Islet precursor cell (in vitro differentiated cells): ENCODE measurements at places on chromosomes 4 and X.

- DNase-seq, result no peak
These were observed 7.3 kb downstream of the FGA start for GRCh38 chr4:154583230-154583629.

GRCh38 chrX:41692162-41692749, 3.5 kb downstream of the GPR34 start:
- DNase-seq, result no peak

- no peak for DNase-seq
These were observed 43.4 kb upstream of the OGT start for GRCh38 chrX:71489540-71489939.

DNA sequence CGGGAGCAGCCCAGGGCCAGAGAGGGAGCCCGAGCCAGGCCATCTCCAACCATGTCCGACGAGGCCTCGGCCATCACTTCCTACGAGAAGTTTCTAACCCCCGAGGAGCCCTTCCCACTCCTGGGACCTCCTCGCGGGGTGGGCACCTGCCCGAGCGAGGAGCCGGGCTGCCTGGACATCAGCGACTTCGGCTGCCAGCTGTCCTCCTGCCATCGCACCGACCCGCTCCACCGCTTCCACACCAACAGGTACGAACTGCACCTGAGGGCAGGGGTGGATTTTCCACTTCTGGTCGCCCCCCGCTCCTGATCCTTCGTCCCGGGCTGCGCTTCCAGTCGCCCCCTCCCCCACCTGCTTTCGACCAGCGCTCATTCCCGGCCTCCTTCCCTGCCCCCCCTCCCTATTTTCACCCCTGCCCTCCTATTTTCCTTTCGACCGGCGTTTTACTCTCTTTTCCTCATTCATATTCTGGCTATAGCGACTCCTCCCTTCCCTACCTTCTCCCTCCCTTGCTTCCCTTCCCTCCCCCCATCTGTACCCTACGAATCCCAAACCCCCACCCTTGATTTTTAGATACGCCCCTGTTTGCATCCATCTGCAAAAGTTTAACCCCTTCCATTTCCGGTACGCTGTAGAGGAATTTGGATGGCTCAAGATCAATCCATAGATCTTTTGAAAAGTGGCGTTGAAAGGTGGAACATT, 633 bp downstream of the FAM199X start:
- DNase-seq, result no peak

GRCh38 chr4:6472387-6473263, at the start of gene PPP2R2C:
Gene PPP2R2C, minus strand, starts transcription at chr4:6472614. Its CDS starts 385 bp downstream, at chr4:6472229.
- DNase-seq, result peak; percentile 57

DNA sequence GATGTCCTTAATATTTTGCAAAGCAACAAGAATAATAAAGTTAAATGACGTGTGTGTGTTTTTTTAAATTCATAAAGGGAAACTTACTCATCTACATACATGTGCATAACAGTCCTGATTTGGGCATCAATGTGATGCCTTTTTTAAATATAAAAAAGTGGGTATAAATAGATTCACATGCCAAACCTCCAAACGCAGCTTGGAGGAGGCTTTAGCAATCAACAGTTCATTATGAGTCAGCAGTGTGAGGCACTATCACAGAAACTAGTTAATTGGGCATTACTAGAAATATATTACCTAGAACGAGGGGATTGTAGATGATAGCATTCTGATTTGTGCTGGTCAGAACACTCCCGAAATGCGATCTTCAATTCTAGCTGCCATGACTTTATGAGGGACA, 115.1 kb downstream of the HS6ST2 start:
- DNase-seq, result no peak

DNA sequence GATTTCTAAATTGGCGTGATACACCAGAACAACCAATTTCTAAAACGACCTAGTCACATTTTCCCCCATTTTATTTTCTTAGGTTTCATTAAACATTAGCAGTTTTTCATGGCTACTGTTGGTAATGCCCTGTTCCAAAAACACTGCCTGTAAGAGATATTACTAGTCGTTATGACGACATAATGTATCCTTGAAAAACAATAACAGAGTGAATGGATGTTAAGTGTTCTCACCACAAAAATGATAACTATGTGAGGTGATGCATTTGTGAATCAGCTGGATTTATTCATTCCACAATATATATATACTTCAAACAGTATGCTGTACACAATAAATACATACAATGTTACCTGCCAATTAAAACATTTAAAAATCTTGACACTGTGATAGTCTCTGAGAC, 1147.6 kb upstream of the PCDH10 start:
- DNase-seq, result no peak

DNA sequence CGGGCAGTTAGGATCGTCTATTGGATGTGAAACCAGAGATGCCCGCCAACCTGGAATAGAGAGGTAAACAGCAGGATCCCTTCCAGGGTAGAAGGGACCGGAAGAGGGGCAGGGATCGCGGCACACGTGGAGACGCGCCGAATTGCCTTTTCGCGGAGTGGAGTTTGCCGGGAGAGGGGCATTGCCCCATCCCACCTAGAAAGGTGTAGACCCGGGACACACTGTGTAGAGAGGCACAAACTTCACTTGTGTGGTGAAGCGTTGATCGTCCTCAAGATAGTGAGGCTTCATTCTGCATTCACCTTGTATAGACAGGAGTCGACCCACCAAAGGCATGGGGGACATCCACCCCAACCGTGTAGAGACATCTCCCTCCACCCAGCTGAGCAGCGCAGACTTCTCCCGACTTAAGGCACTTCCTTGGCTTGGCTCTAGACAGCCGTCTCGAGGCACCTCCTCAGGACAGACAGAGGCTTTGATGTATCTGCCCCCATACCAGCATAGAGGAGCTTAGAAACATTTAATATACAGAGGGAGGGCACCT, 410 bp downstream of the GNL3L start:
- no peak for DNase-seq

DNA sequence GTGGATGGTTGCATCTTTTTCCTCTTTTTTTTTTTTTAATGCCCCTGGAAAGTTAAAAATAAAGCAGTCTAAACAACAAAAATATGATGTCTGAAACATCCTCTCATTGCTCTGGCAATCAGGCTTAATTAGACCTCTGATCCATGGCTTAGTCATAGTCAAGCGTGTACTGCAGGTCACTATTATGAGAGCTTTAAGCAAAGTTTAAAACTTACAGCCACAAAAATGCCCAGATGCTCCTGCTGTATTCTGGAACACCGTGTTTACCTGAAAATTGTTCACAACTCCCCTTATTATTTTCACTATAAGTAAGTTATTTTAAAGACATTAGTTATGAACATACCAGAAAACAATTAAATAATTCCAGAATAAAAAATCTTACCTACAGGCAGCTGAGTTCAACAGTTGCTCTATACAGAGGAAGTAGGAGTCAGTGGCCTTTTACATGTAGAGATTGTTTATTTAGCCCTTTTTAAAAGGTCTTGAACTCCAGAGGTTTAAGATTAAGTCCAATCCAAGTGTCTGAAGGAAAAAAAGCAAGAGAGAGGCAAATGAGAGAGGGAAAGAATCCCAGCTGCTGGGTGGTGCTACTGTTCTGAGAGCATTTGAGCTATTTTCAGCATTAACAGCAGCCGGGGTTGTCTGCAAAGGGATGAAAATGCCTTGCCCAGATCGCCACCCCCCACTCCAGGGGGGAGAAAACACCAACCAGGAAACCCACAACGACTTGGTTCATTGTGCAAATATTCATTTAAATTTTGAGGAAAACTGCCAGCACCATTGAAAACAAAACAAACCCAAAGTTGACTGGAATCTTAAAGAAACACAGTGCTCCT, 36.9 kb downstream of the SORBS2 start:
- peak; percentile 66 for DNase-seq

DNA sequence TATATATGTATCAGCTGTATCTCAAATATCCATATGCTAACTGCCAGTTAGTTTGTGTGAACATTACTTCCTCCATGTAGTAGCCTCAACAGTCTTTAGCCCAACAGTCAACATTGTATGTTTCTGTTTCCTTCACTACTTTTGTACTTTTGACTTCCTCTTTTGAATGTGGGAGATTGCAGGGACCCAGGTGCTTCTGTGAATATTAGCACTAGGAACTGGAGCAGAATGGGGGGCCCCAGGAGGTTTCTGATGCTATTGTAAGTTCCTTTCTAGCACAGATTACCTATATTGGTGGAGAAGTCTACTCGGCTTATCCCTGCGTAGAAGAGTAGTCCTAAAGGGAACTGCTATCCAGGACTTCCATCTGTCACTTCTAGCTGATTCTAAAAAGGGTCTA, 2.3 kb downstream of the PLAC8 start:
- no peak for DNase-seq

- DNase-seq, result no peak
These were observed 277.7 kb downstream of the ARAP2 start for GRCh38 chr4:35966566-35966965.

DNA sequence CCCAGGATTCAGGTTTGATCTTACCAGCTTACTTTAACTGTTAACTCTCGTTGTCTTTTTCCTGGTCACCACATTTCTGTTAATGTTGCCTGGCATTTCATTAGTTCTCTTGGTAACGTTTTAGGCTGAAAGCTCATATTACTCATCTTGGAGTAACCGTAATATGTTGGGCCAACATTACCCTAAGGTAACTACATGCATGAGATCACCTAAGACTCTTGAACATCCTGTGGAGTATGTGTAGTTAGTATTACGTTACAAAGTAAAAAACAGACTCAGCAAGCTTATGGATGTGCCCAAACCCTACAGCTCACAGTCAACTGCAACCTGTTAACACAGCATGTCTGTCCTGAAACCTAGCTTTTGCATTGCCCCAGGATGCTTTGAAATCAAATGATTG, 203.3 kb upstream of the HS3ST1 start:
- no peak for DNase-seq

GRCh38 chrX:78950009-78950835, 5.0 kb downstream of the P2RY10 start:
- no peak for DNase-seq

DNA sequence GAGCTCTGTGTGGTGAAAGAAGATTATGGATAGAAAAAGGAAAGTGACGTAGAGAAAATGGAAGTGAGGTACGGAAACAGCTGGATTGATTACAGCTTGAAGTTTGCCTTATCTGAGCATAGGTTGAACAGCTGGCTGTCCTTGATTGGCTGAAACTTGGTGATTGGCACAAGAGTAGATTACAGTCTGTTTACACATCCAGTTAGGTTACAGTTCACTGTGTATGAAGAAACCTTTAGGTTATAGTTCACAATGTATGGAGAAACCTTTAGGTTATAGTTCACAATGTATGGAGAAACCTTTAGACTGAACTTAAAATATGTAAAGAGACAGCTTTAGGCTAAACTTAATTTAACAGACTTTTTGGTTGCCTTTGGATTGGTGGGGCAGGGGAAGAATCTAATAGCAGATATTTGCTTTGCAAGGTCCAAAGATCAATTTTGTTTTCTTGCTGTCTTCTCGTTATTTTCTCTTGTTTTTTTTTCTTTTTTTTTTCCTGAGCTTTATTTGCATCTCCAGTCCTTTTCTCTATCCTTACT, 15.6 kb upstream of the ART3 start:
- no peak for DNase-seq

DNA sequence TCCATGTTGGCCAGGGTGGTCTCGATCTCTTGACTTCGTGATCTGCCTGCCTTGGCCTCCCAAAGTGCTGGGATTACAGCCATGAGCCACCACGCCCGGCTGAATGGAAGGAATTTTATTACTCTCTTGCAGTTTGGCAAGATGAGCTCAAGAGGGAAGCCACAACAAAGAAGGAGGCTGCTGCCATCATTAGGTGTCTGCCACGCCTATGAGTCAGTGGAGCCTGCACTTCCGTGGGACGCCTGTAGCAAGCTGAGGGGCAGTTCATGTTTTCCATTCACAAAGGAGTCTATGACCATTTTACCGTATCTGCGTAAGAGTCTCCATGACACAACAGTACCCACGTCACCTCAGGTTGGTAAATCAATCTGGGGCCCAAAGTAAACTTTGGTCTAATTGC, 51.2 kb upstream of the CHRNA9 start:
- DNase-seq, result peak; percentile 90

GRCh38 chr4:84800256-84800655, 166.2 kb downstream of the WDFY3 start:
- DNase-seq, result no peak

GRCh38 chr4:25993395-25994185, 79.6 kb downstream of the SMIM20 start:
- DNase-seq, result peak; percentile 94

DNA sequence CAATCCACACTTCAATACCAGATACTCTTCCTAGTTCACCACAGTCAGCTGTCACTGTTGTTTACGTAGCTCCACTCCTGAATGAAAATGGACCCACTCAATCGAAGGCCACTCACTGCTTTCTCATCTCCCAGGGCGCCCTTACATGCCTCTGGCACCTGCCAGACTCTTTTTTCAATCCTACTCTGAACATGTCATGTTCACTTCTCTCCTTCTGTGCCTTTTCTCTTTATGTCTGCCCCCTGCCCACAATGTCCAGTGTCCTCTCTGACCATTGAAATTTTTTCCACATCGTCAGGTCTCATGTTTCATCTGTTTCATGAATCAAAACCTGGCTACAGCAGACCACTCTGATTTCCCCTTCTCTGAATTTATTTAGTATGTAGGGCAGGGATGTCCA, 1.3 kb upstream of the MGAT4D start:
- no peak for DNase-seq

DNA sequence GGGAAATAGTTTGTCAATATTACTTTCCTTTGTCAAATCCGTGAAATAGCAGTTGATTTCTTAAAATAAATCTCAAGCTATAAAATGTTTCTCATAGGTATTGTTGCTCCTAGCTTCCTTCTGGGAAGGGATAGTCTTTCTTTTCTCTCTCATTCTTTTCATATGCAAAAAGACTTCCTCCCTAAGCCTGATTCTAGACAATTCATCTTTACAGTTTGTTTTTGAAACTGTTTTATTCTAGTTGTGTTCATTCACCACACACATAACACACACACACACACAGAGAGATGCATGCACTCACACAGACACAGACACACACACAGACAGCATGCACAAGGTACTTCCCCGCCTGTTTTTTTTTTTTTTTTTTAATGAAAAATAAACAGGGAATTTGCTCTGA, 18.2 kb downstream of the GLRA3 start:
- no peak for DNase-seq

DNA sequence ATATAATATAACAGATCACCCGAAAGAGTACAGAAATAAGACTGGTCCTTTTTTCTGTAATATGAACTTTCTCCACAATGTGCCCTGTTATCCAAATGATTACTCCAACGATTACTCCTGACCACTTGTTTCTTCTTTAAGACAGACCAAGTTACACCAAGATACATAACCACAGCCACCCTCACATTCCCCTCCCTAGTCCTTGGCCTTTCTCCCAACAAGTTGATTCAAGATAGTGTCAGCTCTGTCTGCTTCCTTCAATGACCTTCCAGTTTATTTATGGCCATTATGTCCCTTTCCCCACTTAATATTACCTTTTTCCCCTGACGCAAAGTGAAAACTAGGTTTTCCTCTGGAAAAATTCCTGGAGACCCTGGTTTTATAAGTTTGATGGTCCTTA, 397.2 kb downstream of the FAM47B start:
- no peak for DNase-seq
